Bronchial epithelial cell (primary cell): ENCODE measurements at places on chromosomes 1 and 21. TPM values are rescaled to one million over a fixed set of nuclear protein-coding genes. Genes with fewer than 3 reads are reported as not detected.

GRCh38 chr1:2174348-2175054 is 20.1 kb downstream of the FAAP20 start:
- DNase-seq, result peak; percentile 46

DNA sequence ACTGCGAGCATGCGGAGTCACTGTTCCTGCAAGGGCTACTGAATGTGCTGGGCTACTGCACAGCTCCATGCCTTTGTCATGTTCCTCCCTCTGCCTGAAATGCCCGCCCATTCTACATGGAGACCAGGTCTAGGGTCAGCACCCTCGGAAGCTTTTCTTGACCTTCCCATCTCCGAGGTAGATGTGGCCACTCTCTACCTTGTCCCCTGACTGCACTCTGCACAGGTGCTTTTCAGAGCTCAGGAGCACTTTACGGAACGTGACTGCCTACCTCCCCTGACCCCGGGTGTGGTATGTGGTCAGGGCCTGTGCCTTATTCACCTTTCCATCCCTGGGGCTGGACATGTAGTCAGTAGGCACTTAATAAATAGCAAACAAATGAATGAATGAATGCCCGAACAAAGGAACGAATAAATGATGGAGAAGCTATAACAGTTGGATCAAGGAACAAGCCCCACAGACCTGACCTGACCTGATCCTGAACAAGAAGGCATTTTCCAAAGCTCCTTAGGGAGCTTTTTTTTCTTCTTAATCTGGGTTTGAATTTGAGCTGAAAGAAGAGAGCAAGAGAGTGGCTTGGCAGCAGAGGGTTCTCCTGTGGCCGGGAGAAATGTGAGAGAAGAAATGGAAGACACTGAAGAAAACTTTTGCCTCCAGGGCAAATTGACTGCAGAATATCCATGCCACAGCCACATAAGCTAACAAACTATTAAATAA is 7.9 kb downstream of the RD3 start:
- no peak for DNase-seq

- no peak for DNase-seq
These were observed 213.2 kb upstream of the TMEM51 start for GRCh38 chr1:14940285-14940870.

GRCh38 chr1:178529364-178530036 is 16.6 kb downstream of the TEX35 start:
- peak; percentile 87 for DNase-seq

DNA sequence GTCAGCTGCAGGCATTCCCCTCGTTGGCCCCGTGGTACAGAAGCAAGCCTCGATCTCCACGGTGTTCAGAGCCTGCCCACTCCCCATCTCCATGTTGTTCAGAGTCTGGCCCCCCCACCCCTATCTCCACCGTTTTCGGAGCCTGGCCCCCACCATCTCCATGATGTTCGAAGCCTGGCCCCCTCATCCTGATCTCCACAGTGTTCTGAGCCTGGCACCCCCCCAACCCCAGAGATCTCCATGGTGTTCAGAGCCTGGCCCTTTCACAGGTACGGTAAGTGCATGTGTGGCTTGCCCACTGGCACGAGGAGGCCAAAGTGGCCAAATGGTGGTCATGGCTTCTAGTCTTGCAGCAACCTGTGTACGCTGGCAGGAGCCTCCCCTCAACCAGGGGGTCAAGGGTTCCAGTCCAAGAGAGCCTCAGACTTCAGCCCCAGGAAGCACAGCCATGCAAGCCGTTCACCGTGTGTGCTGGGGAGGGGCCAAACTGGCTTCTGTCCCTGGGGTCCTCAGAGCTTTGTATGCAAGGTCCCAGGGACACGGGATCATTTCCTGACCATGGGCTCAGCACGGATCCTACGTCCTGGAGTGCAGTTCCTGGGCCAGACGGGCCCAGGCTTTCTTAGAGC is 13.3 kb upstream of the PCBP3 start:
- DNase-seq, result no peak

- DNase-seq, result no peak
These were observed 21.9 kb downstream of the FAM3B start for GRCh38 chr21:41338455-41338854.

DNA sequence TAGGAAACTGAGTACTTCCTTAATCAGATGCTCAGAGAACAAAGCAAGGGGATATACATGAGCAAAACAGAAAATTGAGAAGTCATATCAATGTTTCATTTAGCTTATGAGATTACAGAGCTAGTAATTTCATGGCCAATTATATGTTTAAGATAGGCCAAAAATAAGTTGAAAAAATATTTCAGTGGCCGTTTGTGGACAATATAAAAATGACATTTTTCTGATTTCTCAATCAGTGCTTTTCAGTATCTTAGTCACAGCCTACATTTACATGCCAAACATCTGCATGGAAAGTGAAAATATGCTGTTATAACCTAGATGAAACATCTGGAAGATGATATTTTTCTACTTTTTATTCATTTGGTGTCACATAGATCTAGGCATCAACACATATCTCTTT is 192.5 kb downstream of the HLX start:
- DNase-seq, result no peak

- no peak for DNase-seq
These were observed 28.8 kb downstream of the VANGL2 start for GRCh38 chr1:160429125-160429561.

DNA sequence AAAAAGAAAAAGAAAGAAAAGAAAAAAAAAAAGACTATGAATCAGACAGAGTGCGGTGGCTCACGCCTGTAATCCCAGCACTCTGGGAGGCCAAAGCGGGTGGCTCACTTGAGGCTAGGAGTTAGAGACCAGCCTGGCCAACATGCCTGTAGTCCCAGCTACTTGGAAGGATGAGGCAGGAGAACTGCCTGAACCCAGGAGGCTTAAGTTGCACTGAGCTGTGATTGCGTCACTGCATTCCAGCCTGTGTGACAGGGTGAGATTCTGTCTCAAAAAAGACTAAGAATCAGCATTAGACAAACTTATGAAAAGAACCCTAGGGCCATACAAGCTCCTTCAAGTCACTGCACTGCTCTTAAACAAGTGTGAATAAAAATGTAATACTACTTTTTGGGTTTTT is 16.9 kb downstream of the PSMB4 start:
- peak; percentile 86 for DNase-seq

DNA sequence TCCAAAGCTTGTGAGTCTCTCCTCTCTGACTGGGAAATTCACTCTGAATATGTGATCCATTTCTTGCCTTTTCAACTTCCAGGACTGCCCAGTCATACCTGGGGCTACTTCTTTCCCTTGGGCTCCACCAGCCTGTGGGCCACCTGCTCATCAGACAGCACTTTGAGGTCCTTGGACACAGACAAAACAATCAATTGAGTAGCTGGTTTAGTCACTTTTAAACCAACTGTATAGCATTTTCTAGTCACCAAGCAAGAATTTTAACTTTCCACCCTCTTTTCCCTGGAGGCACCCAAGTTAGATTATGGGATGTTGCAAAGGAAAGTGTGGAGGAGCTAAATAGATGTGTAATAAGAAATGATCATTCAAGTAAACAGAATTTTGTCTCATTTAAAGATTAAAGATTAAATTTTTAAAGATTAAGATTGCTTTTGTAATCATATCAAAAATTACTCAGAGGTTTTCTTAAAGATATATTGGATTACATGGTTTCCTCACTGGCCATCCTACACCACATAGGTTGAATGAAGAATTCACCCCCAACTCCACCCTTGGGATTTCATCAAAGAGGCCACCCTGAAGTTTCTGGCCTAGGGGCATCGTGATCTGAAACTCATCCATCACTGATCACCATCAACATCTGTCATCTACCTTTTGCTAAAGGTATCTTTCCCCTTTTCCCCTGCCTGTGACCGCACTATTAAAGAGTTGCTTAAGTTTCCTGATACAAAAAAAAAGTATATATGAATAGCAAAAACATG is 219.2 kb upstream of the NR5A2 start:
- DNase-seq, result peak; percentile 15

GRCh38 chr1:77847621-77848080 is 40.8 kb upstream of the NEXN start:
- no peak for DNase-seq

GRCh38 chr1:74199504-74199903 is 1.5 kb downstream of the FPGT start:
- no peak for DNase-seq

DNA sequence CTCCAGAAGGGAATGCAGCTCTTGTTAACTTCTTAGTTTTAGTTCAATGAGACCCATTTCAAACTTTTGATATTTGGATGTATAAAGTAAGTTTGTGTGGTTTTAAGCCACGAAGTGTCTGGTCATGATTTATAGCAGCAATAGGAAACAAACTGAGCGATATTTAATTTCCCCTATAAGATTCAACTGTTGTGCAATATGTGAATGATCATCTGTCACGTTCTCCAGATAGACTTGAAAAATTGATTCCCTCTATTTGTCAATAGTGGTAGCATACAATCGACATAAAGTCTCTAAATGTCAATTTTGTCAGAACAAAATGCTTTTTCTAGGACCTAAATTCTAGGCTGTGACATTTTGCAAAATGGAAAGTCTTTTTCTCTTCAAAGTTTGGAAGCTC is 240.1 kb downstream of the KCTD3 start:
- no peak for DNase-seq

GRCh38 chr1:155466617-155466972 is 96.0 kb downstream of the ASH1L start:
- no peak for DNase-seq

- DNase-seq, result no peak
These were observed 35.9 kb upstream of the CAMK1G start for GRCh38 chr1:209547626-209548025.

GRCh38 chr1:17632541-17633184 is 93.2 kb downstream of the ARHGEF10L start:
- peak; percentile 40 for DNase-seq

DNA sequence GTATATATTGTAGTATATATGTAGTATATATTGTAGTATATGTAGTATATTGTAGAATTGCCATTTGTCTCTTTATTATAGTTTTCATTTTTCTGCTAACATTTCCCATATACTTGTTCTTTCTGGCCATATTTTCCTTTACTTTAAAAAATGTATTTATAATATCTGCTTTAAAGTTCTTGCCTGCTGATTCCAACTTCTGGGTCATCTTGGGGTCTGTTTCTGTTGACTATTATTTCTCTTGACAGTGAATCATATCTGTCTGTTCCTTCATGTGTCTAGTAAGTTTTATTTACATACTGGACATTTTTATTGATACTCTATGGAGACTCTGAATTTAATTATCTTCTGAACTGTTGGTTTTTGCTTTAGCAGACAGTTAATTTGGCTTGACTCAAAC is 45.9 kb downstream of the MARK1 start:
- no peak for DNase-seq

DNA sequence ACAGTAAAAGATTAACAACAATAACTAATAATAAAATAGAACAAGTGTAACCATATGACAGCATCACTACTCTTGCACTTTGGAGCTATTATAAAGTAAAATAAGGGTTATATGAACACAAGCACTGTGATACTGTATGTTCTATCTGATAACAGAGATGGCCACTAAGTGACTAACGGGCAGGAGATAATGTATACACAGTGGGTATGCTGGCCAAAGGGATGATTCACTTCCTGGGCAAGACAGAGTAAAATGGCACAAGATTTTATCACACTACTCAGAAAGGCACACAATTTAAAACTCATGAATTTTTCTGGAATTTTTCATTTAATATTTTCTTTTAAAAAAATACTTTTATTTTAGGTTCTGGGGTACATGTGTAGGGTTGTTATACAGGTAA is 12.3 kb downstream of the SLC9C2 start:
- peak; percentile 67 for DNase-seq

DNA sequence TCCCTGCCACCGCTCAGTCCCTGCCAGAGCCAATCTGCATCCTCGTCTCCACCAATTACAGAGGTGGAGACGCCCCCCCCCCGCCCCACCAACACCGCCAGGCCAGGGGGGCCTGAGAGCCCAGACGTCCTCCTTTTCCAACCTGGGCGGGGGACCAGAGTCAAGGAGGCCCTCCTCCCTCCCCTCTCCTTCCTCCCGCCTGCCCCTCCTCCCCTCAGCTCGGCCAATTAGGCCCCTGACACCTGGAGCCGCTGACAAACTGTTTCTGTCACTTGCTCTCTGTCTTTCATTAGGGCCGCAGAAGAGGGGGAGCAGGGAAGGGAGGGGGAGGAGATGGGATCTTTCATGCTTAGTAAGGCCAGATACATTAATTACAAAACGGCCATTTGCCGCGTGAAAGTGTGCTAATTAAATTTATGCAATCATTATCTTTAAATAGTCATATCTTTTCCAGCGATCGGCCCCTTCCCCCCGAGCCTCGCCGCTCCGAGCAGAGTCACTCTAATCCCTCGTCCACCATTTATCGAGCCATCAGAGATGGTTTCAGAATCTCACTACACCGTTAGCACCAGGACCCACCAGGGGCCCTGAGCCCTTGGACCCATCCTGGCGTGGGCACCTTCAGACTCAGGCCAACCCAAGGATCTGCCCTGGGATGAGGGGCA is 94.7 kb downstream of the PAX7 start:
- no peak for DNase-seq

GRCh38 chr1:214472364-214472763 is 79.0 kb downstream of the PTPN14 start:
- peak; percentile 74 for DNase-seq

GRCh38 chr21:26391166-26391565 is 181.9 kb downstream of the CYYR1 start:
- peak; percentile 54 for DNase-seq

GRCh38 chr1:173297798-173298391 is 90.8 kb upstream of the TNFSF4 start:
- no peak for DNase-seq

GRCh38 chr1:15413563-15414444 is 4.1 kb downstream of the EFHD2 start:
- DNase-seq, result no peak

DNA sequence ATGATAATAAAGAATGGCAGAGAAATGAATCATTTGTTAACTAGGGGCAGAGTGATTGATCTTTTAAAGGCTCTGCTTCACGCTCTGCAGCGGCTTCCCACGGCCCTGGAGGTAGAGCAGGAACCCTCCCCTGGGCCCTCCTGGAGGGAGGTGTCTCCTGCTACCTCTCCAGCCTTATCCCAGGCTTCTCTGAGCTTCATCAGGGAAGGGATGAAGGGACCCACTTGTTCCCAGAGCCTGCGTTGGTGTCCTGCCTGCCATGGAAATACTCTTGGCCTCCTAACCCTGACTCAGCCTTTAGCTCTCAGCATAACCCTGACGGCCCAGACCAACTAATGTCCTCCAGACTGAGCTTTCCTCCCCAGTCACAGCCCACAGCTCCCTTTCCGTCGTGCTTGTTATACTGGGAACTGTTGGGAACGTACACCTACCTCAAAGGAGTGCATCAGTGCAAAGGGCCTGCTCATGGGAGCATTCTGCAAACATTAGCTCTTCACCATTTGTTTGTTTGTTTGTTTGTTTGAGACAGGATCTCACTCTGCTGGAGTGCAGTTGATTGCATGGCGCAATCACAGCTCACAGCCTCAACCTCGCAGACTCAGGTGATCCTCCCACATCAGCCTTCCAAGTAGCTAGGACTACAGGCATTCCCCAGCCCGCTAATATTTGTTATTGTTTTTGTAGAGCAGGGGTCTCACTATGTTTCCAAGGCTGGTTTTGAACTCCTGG is 17.4 kb upstream of the HNRNPU start:
- DNase-seq, result no peak

PIP5K1A gene
- total RNA-seq, result 40.2 and 44.0 TPM in 2 replicates

NPHS2 gene
- not detected in 2 replicates for total RNA-seq

SLC44A5 gene
- total RNA-seq, result under 0.01 and 0.38 TPM in 2 replicates

CLEC20A gene
- not detected in 2 replicates for total RNA-seq

ZNF697 gene
- 3.7 and 5.5 TPM in 2 replicates for total RNA-seq

KIFAP3 gene
- total RNA-seq, result 11.1 and 15.7 TPM in 2 replicates

OR2T2 gene
- total RNA-seq, result not detected in 2 replicates

TRABD2B gene
- total RNA-seq, result under 0.01 TPM in 2 replicates

ACTL8 gene
- not detected in 2 replicates for total RNA-seq

TMPRSS15 gene
- not detected in 2 replicates for total RNA-seq

ZNF683 gene
- total RNA-seq, result not detected in 2 replicates

FCRL6 gene
- 0.13 TPM in 1 of 2 replicates, not detected in the other for total RNA-seq

TTC39A gene
- total RNA-seq, result 6.1 and 20.5 TPM in 2 replicates
